HT-29 (cell line): ENCODE measurements at places on chromosomes 7 and 10.

- DNase-seq = no peak
Observed at GRCh38 chr7:20293336-20293735, 37.4 kb upstream of the ITGB8 start.

GRCh38 chr10:118203461-118203860 is 138.7 kb downstream of the FAM204A start:
- DNase-seq = no peak

GRCh38 chr7:126370038-126370668 is 882.6 kb downstream of the GRM8 start:
- no peak for DNase-seq

- peak; percentile 7 for DNase-seq
Observed at GRCh38 chr7:114209968-114210367, 204.6 kb upstream of the FOXP2 start.

DNA sequence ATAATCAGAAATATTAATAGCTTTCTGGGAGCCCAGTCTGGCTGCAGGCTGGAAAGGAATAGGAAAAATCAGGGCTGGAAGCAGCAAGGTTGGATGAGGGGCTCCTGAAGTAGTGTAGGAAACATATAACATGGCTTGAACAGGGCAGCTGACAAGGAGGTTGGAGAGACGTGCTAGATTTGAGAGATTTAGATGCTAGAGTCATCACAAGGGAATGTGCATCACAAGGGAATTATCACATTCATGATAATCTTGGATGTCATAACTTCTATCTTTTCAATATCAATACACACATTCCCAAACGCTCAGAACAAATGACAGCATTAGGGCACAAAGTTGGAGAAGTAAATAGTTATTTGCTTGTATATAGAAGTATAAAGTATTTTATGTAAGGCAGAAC is 120.9 kb upstream of the EGFR start:
- DNase-seq = no peak

DNA sequence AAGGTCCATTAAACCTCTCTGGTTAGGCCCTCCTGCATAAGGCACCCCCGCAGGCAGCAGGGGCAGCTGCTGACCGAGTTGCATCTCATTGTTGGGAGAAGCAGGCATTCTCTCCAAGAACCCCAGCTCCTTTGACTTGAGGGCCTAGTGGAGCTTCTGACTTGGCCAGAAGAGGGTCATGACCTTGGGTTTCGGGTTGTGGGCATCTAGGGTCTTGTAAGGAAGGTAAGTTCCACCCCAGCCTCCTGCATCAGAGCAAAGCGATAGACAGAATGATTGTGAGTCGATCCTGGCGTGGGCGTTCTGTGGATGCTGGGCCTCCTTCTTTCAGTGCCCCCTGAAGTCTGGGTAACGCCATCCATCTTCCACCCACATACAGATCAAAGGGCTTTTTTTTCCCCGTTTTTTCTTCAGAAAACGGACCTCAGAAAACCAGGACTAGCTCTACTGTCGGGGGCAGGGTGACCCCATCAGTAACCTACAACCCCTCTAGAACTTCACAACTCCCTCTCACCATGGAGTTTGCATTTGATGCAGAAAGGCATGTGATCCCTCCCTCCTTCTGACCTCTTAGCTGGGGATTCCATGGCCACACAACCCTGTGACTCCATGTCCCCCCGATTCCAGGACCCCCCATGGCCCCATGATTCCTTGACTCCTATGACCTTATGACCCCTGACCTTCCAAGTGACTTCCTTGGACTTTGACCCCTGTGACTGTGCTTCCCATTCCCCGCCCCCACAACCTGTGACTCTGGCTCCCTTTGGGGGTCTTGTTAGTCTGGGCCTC is 3.0 kb downstream of the SEMA4G start:
- no peak for DNase-seq

GRCh38 chr10:110343947-110344346 is 39.2 kb upstream of the SMNDC1 start:
- DNase-seq = no peak

GRCh38 chr7:98479318-98479717 is 78.4 kb upstream of the BAIAP2L1 start:
- no peak for DNase-seq

GRCh38 chr10:1601406-1601805 is 135.9 kb downstream of the ADARB2 start:
- DNase-seq = no peak

DNA sequence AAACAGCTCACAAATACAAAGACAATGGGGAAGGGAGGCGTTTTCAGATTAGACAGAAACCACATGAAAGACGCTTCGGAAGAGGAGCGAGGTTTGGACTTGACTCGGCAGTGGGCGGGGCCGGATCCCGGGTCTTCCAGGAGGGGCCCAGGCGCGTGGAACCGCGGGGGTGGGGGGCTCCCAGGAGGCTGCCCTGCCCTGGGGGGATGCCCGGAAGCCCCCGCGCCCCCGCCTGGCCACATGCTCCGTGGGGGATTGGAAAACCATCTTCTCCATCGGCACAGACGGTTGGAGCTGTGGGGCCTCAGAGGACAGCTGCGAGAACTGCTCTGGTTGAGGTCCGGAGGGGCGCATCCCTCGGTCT is 186.0 kb upstream of the SHH start:
- DNase-seq = peak; percentile 24

GRCh38 chr10:107064075-107064474 is 100.4 kb downstream of the SORCS1 start:
- DNase-seq = no peak

DNA sequence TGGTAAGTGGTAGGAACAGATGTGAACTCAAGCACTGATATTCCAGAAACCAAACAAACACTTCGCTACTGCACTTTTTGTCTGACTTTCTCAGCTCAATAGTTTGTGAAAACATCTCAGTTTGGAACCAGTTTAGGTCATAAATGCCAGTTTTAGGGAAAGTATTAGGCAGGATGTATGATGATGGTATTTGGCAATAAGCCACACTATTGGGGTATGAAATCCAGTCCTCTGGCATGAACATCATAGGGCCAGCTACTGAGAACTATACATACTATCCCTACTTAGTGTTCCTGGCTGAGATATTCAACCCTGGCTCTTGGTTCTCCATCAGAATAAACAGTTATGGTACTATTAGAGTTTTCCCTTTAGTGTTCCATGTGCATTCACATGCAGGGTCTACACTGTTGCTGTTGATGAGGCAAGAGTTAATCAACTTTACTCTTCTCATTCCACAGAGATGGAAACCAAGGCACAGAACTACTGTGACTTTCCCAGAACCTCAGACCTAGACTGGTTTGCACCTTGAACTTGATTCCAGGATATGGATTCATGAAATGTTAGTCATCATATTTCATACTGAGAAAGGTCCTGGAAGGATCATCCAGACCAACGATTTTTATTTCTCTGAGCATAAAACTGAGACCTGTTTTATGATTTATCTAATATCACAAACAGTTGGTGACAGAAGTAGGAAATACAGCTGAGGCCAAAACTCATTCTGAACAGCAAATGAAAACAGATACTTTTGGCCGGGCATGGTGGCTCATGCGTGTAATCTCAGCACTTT is 20.0 kb upstream of the IFIT2 start:
- no peak for DNase-seq

DNA sequence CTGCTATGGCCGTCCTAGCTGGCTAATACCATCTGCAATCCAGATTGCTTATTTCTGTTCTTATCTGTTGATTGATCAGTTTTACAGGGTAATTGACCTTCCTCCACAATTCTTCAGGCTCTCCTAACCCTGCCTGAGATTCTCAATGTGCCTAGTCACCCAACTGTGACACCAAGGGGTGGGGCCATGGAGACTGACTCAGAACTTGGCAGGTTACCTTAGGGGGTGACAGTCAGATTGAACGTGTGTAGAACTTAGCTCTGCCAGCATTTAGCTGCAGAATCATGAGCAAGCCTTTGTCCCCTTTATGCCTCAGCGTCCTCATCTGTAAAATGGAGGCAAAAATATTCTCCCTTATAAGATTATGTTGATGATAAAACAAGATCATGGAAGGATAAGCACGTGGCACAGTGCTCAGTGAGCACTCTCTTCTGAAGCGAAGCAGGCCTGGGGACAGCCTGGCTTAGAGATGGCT is 19.1 kb upstream of the LEP start:
- DNase-seq = peak; percentile 29

DNA sequence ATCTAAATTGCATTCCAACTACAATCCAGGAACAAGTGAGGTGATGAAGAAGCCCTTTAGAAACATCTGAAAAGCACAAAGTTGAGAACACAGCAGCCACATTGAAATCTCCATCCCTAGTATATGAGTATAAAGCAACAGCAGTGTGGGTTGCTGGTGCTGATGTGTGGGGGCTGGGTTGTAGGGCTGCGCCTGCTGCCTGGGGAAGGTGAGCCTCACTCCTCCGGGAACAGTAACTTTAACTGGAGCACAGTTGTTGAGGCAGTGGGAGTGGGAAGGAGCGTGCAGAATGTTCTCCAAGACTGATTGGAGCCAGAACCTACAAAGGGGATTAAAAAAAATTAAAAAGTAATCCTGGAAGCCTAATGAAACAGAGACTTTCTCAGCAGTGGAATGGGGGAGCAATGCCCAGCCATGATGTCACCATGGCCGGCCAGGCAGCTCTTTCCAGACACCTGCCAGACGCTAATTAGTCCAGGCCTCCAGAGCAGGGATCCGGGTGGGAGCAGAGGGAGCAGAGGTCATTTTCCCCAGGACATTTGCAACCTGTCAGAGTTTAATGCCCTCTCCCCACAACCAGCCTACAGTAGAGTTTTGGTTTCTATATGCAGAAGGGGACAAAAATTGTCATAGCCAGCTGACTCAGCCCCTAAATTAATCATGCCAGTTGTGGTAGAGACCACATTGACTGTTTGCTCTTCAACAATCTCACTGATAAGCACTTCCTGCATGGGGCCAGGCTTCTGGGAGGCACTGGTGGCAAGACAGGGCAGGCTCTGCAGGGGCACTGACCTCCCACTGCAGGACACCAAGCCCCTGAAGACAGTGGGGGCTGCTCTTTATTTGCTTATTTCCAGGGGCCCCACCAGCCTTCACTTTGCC is 133.0 kb upstream of the ZNF32 start:
- no peak for DNase-seq

GRCh38 chr7:66921396-66921917 is 432 bp downstream of the TMEM248 start:
- peak; percentile 50 for DNase-seq

- no peak for DNase-seq
Observed at GRCh38 chr7:82757-83155, 109.6 kb upstream of the FAM20C start.

DNA sequence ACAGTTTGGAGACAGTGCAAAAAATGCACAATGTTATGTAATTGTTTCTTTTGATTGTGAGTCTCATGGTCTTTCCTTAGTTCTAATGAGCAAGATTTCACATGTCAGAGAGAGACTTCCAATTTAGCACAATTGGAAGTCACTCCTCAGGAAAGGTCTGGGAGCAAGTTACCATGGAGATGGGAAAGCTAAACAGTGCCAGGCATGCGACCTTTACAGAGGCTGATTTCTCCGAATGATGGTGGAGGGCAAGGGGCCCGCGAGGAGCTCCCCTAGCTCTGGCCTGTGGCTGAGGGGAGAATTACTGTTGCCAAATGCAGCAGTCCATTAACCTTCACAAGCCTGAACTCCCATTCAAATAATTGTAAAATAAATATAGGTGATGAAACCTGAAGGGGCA is 59.3 kb downstream of the CDCA7L start:
- DNase-seq = no peak

DNA sequence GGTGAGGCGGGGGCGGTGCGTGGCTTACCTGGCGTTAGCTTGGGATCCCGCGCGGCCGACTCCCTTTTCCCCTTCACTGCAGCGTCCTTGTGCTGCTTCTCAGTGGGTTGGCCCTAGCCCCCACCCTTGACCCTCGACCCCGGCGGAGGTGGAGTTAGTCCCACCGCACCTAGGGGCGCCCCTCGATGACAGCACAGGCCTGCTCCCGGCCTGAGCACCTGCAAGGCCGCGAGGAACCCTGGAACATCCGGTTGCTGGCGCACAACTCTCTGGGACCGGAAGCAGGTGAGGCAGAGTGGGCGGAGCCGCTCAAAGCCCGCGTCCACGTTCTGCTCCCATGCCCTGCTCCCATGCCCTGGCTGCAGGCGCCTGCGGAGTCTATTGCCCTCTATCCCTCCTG is 266.9 kb downstream of the USP6NL start:
- no peak for DNase-seq
